AG08396 (cell line): ENCODE measurements at places on chromosomes 5 and 9.

DNA sequence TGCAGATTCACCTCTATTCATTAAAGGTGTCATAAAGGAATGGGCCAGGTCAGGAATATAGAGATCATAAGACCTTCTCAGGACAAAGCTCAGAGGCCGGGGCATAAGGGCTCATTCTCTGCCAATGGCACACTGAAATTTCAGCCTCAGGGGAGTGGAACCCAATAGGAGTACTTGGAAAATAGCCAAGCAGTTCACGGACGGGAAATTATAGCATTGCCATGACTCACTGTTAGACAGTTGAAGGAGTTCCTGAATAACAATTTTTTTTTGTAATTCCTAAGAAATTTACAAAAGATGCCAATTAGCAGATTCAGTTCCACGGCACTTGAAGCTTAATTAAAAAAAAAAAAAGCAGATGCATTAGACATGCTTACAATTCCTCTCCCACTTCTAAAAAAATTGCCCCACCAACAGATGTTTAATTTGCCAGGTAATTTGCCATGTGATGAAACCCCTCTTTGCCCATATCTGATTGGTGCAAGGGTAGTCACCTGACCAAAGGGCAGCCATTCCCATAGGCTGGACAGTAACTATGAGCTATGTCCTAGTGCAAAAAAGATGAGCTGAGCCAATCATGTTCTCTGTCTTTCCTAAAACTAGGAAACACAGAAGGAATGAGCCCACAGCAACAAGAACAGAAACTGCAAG is 58.6 kb downstream of the PTCD2 start:
- peak; percentile 36 for DNase-seq

DNA sequence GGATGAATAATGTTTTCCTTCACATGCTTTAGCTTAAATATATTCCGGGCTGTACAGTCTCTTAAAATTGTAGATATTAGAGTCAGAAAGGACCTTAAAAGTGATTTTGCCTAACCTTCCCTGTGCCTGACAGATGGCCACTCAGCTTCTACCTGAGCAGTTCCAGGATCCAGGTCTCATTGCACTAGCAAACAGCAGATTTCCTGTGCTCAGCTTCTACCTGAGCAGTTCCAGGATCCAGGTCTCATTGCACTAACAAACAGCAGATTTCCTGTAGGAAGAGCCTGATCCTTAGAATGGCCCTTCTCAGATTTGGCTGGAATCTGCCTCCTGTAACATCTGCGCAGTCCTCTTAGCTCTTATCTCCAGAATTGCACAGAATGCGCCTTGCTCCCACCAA is 219.8 kb downstream of the AOPEP start:
- DNase-seq, result no peak

DNA sequence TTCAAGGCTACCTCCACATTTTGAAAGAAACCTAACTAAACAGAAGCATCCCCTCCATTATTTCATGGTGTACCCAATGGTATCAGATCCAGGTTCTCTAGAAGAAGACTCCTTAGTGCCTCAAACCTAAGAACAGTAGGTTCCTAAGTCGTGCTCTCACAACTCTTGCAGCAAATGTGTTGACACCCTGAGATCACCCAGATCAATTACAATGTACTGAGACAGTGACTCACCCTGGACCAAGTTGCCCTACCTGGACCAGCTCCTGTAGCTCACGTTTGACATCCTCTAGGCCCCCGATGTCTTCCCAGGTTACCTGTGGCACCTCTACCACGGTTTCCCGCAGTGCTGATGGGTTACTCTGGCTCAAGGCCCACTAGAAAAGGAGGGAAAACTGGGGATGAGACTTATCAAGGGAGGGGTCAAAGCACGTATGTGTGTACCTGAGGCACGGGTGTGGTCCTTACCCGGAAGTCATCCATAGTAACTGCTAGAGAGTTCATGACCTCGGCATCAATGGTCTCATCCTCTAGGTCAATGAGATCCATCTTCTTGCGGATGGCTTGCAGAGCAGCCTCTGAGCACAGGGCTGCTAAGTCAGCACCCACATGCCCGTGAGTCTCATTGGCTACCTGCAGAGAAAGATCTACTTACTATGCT is 11.7 kb downstream of the VCP start:
- no peak for DNase-seq

DNA sequence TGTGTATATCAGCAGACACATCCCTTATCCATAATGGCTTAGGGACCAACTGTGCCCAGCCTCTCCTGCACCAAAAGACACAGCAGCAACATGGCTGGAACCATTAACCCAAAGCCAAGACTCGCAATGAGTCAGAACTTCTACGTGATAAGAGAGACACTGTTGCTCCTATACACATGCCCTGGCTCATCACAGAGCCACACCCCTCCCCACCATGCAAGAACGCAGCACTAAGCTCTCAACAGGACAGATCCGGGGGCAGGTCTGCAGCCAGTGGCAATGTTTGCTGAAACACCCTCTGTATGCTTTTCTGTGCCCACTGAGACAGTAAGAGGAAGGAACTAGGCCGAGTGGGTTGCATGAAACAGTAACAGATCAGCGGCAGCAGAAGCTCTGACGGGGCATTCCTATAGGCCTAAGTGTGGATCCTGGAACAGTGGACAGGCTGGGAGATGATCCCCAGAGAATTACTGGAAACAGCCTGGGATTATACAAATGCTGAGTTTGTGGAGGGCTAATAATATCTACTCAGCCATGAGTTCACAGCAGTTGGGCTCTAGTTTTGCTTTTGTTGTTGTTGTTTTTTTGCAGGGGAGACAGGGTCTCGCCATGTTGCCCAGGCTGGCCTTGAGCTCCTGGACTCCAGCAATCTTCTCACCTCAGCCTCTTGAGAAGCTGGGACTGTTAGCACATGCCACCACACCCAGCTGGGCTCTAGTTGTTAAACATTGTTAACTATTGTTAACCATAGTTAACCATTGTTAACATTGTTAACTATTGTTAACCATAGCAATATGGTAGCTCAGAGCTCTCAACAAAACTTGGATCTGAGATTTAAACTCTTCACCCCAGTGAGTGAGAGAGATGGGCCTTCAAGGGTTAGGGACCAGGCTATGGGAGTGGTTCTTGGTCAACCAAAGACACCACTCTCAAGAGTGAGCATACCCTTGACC is 41.0 kb downstream of the B4GALT1 start:
- DNase-seq, result no peak
